ENCODE measurements at places on chromosomes 1 and 21.

DNA sequence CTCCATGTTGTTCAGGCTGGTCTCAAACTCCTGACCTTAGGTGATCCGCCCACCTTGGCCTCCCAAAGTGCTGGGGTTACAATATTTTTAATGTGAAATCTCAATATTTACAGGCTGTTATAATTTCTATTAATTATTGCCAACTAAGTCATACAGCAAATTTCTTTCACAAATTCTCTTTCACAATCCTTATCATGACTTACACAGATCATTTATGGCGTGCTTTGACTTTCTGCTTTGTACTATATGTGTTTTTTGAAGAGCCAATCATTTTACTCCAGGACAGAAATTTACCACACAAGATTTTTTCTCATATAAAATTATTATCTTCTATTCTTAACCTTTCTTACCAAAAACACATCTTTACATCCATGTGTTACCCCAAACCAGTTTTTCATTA lies 1729.9 kb downstream of the NCAM2 start:
- no peak for DNase-seq

- no peak for DNase-seq
Measured at GRCh38 chr1:182164273-182164672, 102.8 kb upstream of the ZNF648 start.

DNA sequence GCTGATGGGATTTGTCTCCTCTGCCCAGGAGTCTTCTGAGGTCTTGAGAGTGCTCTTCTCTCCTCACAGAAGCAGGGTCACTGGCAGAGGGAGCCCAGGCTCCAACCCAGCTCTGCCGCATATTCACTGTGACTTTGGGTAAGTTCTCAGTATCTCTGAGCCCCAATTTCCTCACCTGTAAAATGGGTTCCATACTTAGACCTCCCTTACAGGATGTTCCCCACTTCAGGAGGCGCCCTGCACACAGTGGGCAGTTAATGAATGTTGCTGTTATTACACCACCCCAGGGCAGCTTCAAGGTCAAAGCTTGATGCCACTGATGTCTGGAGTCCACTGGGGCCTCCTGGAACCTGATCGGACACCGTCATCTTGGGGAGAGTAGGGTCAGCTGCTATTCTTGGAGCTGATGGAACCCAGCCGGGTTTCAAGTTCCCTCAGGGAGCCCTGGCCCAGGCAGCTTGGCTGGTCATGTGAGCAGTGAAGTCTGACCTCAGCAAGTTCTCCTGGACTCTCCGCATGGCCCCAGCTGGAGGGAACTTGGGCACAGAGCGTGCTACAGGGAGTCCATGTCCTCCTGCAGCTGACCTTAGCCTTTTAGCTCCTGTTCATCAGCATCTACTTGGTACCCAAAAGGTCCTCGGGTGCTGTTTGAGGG lies 21.8 kb downstream of the COA7 start:
- no peak for DNase-seq

DNA sequence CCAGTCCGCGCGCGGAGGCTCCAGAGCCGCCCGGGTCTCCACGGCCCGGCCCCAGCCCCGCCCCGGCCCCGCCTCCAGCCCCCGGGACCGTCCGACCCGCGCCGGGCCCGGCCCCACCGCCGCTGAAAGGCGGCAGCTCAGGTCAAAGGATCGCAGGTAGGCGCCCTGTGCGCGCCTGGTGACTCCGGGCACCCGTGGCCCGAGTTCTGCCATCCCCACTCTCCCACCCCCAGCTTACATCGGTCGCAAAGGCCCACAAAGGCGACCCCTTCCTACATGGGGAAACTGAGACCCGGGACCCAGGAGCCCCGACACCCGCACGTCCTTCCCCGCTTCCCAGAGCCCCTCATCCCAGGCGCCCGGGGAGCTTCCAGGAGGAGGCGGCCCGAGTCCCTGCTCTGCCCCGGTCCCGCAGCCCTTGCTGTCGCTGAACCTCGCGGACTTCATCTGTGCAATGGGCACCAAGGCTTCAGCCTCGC lies at the start of gene TMEM200B:
TSS of gene TMEM200B (minus strand) at position 17 of the 479 bp plus-strand sequence. CDS start 2,075 bp downstream, outside the sequence.
- no peak for DNase-seq

DNA sequence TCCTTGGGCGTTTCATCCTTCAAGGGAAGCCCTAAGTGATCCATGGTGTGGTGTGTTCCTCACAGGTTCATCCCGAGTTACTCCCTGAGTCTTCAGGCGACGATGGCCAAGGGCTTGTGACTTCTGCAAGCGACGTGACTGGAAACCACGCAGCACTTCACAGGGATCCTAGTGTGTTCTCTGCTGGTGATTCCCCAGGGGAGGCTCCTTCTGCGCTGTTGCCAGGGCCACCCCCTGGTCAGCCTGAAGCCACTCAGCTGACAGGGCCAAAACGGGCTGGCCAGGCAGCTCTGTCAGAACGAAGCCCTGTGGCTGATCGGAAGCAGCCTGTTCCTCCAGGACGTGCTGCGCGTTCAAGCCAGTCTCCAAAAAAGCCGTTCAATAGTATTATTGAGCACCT lies 71.5 kb downstream of the VPS26C start:
- no peak for DNase-seq

GRCh38 chr1:199472018-199472417 lies 555.5 kb upstream of the NR5A2 start:
- DNase-seq = no peak

DNA sequence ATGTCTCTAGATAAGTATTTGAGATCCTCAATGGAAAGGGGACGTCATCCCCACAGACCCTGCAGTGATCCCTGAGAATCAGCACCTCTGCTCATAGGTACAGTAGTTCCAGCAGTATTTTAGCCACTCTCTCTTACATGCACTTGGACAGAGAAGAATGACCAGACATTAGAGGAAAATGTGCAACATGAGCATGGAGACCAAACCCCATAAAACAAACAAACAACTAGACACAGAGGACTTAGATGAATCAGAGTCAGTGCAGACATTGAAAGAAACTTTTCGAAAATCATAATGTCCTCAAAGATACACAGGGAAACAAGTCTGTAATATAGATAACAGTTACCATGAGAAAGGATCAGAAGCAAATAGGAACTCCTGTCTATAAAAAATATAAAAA lies 108.2 kb downstream of the LYPLAL1 start:
- DNase-seq = no peak

- DNase-seq = no peak
Measured at GRCh38 chr1:111084999-111085398, 54.9 kb downstream of the DRAM2 start.

Measured in HT1080 (cell line).